Esophagus squamous epithelium (tissue), 5 donors: ENCODE measurements at places on chromosomes 12 and 14. TPM values are rescaled to one million over a fixed set of nuclear protein-coding genes. Genes with fewer than 3 reads are reported as not detected.

DNA sequence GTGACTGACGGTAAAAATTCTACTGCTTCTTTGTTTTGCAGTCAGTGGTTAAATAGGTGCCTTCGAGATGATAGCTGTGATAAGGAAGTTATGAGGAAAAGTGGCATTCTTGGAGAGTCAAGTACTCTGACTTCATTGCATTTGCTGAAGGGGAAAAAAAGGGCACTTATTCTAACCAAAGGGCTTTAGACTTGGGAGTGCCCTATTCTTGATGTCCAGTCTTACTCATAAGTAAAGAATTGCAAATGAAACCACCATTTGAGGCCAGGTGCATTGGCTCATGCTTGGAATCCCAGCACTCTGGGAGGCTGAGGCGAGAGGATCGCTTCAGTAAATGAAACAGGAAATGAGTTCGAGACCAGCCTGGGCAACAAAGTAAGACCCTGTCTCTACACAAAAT is 40.3 kb downstream of the BRAP start:
- no peak for DNase-seq

DNA sequence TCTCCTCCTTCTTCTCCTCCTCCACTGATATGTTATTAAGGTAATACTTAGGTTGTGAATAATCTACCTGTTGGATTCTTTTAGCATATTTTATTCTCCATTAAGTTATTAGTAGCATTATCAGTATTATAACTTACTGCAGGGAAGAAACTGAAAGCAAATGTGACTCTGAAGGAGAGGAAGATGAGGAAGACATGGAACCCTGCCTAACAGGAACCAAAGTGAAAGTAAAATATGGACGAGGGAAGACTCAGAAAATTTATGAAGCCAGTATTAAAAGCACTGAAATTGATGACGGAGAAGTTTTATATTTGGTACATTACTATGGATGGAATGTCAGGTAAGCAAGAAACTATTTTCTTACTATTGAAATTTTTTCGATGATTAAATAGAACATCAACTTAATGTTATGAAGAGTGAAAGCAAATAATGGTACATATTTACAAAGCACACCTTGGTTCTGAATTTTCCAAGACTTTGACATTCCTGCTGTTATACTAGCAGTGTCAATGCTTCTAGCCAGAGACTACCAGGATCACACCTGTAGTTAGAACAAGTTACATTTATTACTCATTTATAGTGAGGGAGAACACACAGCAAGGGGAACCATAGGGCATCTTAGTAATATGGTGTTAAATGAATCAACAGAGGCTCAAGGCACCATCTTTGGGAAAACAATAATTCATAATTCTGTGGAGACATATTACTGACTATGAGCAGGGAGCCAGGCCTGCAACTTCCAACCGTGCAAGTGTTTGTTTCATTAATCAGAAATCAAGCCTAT is 42.0 kb upstream of the TOMM20L start:
- DNase-seq, result no peak

DNA sequence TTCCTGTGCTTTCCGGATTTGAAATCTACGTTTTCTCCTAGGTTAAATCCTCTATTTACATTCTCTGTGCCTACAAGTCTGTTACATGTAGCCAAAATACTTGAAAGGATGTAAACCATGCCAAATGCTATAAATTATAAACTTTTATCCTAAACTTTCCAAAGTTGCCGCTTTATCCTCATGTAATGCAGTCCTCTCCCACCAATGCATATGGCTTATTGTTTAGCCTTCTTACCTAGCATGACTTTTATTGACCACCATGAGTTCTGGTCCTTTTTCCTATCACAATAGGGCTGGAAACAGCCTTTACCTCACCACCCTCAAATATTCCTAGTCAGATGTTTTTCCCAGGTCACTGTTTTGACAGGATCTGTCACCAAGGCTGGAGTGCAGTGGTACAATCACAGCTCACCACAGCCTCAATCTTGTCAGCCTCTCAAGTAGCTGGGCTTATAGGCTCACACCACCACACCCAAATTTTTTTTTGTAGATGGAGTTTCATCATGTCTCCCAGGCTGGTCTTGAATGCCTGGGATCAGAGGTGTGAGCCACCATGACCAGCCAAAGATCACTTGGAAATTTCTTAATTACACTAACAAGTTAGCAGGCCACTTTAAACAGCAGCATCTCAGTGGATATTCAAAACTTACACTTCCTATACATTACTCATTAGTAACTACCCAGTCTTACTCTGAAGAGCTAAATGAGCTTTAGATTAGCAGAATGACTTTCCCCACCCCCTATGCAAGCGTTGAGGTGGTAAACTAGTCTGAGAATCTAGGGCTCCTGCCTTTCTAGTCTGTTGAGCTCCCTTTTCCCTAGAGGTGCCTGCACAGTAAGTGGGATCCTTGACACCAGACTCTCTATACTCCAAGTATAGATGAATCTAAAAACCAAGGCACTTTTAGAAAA is 4.1 kb downstream of the TUBA1B start:
- no peak for DNase-seq

DNA sequence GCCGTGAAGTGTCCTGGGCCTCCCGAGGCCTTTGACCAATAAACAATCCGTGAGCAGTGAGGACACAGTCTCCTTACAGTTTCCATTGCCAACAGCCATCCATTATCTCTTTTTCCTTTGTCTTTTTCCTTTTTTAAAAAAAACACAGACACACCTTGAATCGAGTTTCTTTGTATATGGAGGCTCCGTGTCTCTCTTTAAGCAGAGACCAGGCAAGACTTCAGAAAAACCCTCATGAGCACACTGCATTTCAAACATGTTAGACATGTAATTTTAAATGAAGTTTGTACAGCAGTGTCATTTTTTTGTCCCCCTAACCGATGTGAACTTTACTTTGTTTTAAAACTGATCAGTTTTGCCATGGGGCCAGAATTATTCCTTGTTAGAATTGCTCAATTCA is 111.1 kb downstream of the SPTSSA start:
- DNase-seq, result no peak

DNA sequence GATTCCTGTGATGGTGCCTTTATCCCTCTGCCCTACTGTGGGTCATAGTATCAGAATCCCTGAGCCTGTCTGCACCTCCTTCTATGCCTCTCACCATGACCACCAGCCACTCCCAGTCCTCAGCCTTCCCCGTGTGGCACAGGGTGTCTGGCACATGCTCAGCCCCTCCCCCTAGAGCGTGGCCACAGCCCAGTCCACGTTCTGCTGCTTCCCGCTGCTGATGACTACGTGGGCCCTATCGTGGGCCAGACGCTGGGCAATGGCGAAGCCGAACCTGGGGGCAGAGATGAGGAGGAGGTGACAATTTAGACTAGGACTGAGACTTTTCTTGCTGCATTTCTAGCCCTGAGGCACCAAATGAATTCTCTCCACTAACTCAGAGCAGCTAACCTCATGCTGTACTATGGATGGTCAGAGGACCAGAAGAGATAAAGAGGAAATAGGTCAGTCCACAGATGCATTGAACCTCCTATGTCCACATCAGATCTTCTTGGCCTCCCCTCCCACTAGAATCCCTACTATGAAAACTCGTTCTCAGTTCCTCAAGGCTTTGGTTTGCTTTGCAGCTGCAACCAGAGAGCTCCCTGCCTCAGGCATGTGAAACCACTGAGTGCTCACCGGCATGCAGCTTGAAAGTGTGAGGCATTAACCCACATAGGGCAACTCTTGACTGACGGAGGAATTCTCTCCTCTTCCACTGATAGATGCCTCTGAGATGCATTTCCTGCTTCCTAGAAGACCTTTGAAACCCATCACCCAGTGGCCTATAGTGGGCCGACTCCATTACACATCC is 126.3 kb upstream of the DHRS4 start:
- no peak for DNase-seq

- DNase-seq, result no peak
Measured at GRCh38 chr14:30266290-30266689, 292.7 kb upstream of the G2E3 start.

- no peak for DNase-seq
Measured at GRCh38 chr12:2779281-2779680, 15.5 kb upstream of the FKBP4 start.

DNA sequence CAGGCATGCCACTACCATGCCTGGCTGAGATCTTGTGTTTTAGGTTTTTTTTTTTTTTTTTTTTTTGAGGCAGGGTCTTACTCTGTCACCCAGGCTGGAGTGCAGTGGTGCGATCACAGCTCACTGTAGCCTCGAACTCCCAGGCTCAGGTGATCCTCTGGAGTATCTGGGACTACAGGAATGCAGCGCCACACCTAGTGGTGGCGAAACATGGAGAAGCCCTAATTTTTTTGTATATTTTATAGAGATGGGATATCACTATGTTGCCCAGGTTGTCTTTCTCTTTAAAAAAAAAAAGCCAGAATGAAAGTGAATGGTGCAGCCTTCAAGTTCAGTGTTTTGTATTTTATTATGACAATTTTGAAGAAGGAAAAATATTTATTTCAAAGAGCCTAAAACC is 44.1 kb downstream of the FGD4 start:
- no peak for DNase-seq

DNA sequence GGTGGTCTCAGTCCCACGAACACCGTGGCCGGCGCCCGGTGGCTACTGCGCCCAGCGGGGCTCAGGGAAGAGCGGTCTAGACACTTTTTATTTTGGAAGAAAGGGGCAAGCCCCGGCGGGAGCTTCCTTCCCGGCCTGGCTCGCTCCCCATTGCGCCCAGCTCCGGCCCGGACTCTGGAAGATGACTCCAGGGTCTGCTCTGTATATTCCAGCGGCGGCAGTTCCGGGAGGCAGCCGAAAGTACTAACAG is 225.1 kb upstream of the CRY1 start:
- DNase-seq, result no peak

DNA sequence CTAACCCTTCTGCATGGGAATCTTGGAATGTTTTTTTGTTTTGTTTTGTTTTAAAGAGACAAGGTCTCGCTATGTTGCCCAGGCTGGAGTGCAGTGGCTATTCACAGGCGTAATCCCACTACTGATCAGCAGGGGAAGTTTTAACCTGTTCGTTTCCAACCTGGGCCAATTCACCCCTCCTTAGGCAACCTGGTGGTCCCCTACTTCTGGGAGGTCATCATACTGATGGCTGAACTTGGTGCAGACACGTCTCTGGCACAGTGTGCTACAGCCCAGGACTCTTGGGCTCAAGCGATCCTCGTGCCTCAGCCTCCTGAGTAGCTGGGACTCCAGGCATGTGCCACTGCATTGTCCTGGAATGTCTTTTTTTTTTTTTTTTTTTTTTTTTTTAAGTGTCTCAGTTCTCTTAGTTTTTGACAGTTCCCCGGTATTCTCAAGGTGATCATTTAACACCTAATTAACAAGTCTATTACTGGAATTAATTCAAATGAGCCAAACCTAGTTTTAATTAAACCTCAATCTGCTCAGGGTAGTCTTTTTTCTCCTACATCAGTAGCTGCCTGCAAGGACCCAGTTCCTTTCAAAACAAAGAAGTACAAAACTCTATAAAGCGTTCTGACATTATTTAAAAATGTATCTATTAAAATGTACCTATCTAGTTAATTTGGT is 49.0 kb upstream of the ISM2 start:
- no peak for DNase-seq

DNA sequence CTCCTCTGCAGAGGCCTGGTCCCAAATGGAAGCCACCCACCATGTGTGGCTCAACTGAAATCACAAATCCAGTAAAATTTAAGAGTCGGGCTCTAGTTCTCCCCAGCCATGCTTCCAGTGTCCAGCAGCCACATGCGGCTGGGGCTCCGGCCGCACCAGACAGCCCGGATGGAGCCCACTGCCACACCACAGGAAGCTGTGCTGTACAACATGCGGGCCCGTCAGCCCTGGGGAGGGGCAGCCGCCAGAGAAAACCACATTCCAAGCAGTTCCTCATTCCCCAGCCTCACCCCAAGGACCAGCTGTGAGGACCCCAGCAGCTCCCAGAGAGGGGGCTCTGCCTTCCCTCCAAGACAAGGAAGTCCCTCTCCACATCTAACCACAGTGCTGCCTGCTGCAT is 135.0 kb downstream of the NCOR2 start:
- no peak for DNase-seq

- DNase-seq, result no peak
Measured at GRCh38 chr12:1531654-1532374, 62.6 kb downstream of the FBXL14 start.

- DNase-seq, result no peak
Measured at GRCh38 chr12:74541074-74541473, 3.4 kb downstream of the ATXN7L3B start.

GRCh38 chr12:72829838-72830237 is 557.7 kb downstream of the TRHDE start:
- no peak for DNase-seq

DAAM1 gene
- total RNA-seq, result 91.7 TPM

MEG3 gene
- total RNA-seq, result 18.9 TPM

NRXN3 gene
- total RNA-seq, result 1.2 TPM

TAS2R14 gene
- total RNA-seq, result 1.2 TPM
